IPS DF 6.9 (cell line): ENCODE measurements at places on chromosomes 4 and X.

GRCh38 chr4:56130606-56131155, 181.9 kb downstream of the CEP135 start:
- DNase-seq: no peak

- DNase-seq: no peak
These were observed 199.5 kb downstream of the CPEB2 start for GRCh38 chr4:15201782-15202181.

DNA sequence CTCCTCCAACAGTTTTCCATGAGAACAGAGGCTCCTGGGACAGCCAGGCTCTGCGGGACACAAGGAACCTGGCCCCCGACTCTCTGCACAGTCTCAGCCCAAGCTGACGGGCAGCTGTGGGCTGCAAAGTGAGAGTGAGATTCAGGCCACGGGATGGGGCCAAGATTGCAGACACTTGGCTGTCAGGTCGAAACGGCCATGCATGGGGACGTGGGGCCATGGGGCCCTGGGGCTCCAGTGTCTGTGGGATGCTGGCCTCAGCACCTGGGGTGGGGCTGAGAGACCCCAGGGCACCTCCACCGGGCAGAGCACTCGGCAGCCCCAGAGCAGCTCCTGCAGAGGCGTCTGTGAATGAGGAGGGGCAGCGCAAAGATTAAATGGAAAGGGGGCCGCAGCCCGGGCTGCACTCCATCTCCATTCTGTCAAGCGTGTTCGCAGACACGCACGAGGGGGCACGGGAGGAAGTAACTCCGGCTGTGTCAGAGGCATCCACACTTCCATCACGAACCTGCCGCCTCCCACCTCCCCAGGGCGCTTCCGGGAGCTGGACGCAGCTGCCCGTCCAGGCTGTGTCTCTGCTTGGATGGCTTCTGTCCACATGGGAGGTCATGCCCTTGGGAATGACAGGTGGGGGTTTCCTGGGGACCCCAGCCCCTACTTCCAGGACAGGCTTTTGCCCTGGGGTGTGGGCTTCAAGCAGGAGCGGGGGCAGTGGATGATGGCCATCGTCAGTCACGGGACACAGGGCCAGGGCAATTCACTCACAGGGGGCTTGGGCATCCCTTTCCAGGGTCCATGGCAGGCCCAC, 82.8 kb upstream of the NKX1-1 start:
- DNase-seq: no peak

DNA sequence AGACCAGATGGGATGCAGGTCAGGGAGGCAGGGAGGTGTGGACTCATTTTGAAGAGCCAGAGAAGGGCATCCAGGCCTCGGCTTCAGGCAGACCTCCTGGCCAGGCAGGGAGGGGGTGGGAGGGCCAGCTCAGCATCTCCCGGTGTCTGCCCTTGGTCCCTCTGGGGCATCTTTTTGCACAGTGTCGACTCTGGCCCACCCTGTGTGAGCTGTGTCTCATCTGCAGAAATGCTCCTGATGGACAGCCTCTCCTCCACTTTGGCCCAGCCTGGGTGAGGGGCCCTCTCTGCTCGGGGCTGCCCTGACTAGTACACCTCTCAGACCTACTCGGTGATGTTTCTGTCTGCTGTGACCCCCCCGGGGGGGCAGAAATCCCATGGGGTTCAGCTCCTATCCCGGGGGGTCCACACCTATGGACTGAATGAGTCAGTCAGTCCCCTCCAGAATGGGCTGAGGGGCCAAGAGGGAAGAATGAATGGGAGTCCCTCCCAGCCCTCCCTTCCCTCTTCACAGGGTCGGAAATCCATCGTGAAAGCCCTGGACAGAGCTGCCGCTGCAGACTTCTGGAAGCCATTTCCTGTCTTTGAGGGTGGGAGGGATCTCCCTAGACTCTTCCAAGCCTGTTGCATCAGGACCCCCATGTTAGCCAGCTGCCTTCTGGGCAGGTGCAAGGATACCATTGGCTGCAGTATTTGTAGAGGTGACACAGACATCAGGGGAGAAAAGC, 196.7 kb upstream of the PSAPL1 start:
- DNase-seq: no peak

- DNase-seq: no peak
These were observed 395.9 kb upstream of the GRIA3 start for GRCh38 chrX:122788216-122788615.

- no peak for DNase-seq
These were observed 469.7 kb upstream of the FGF16 start for GRCh38 chrX:76977452-76977851.

DNA sequence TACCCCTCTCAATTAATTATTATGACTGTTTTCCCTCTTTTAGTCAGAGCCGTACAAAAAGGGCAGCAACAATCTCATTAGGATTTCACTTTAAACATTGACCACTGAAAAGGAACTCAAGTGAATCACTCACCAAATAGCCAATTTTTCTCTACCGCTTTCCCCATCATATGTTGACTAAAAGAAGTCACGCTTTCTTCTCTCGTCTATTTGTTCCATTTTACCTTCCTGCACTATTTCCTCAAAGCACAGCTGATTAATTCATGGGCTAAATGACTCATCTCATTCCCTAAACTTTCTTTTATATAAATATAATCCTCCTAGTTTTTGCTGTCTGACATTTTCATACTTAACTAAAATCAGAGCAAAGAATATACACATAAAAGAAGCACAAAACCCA, 8.2 kb downstream of the MID1 start:
- DNase-seq: no peak

GRCh38 chrX:103175944-103176753, 38.8 kb upstream of the BEX4 start:
- no peak for DNase-seq

GRCh38 chr4:79996851-79997250, 76.2 kb downstream of the ANTXR2 start:
- no peak for DNase-seq

- no peak for DNase-seq
These were observed 127.3 kb upstream of the FAT4 start for GRCh38 chr4:125187226-125188176.

GRCh38 chr4:8377103-8378075, 63.1 kb downstream of the ACOX3 start:
- DNase-seq: no peak

DNA sequence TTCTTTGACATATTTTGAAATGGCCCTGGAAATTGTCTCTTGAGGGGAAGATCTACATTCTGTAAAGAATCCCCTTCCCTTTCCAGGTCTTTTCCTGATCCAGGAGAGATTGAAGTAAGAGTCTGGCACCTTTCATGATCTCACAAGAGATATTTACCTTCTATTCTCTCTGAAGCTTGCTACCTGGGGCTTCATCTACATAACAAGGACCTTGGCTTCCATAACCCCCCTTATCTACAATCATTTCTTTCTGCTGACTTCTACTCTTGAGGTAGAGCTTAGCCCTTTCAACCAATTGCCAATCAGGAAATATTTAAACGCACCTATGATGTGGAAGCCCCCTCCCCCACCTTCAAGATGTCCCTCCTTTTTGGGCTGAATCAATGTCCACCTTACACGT, 383.7 kb upstream of the MAGEB18 start:
- DNase-seq: peak; percentile 0

- no peak for DNase-seq
These were observed 14.5 kb downstream of the SOD3 start for GRCh38 chr4:24809815-24810405.

DNA sequence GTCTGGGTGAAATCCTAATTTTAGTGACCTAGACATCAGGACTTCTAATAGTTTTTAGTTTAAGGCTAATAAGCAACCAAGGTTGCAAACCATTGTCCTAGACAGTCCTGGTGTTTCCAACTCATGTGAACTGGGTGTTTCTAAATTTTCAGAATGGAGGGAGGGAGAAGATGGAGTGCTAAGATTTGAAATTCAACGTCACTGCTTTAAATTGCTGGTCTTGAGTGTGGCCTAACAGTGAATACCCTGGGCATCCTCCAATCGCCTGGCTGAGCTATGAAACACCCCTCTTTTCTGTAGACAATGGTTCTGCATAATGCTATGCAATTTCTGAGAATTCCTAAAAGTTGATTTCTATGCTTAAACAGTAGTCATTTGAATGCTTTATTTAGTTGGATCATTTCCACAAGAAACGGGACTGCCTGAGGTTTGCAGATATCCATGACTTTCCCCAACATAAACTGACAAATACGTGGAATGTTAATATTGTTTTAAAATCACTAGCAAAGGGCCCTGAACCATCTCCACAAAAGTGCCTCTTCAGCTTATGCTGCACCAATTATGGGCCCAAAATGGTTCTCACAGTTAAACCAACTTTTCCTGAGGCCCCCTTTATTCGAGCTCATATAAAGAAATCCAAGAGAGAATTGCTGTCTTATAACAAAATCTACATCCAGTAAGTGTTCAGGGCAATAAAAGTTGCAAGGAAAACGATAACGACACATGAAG, 1.1 kb downstream of the FBXL5 start:
- DNase-seq: no peak
